Glutamatergic neuron (in vitro differentiated cells): ENCODE measurements at places on chromosomes 1 and 21.

GRCh38 chr1:46248122-46248920 is 758 bp downstream of the RAD54L start:
- peak; percentile 17 for DNase-seq
- H3K36me3 ChIP-seq = no peaks in the 10 kb centered on the region
- H3K27me3 ChIP-seq = no peaks in the 10 kb centered on the region

DNA sequence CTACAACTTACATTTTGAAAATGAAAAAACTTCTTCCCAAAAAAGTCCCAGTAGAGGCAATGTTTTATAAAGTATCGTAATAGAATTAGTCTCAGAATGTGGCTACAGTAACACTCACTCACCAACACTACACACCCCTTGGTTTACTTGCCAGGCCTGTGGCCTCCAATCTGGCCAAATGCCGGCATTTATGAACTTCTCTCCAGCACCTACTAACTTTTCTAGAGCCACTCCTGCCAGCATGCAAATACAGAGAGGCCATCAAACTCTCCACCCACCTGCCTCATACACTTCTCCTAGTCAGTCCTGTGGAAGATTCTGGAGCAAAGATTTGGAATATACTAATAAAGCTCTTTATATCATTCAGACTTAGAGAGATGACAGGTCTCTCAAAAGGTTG is 32.3 kb downstream of the STPG1 start:
- H3K4me1 ChIP-seq = peaks cover 6% of the 10 kb centered on the region
- H3K4me3 ChIP-seq = no peak overlapping the region

GRCh38 chr1:119336848-119337247 is 31.7 kb upstream of the HAO2 start:
- no peak overlapping the region for H3K27ac ChIP-seq
- DNase-seq = no peak
- no peak overlapping the region for H3K4me3 ChIP-seq
- no peaks in the 10 kb centered on the region for H3K36me3 ChIP-seq
- no peaks in the 10 kb centered on the region for H3K4me1 ChIP-seq

DNA sequence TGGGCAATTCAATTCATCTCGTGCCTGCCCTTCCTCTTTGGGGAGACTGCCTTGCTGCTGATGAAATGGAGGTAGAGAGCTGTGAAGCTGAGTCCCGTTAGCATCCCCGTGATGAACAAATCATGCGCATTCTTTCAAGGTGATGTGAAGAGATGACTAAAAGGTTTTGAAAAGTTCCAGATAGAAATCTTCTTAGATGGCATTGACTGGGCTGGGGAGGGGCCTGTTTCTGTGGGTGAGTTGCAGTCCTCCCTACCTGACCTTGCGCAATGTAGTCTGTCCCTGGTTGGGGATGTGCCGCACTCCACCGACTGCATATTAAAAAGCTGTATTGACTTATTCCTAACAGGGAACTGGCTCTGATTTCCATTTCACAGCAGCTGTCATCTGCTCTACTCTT is 49.6 kb downstream of the ST6GALNAC3 start:
- no peak overlapping the region for H3K27ac ChIP-seq
- peaks cover 1% of the 10 kb centered on the region for H3K27me3 ChIP-seq
- DNase-seq = no peak
- H3K36me3 ChIP-seq = no peaks in the 10 kb centered on the region
- no peak overlapping the region for H3K4me3 ChIP-seq
- H3K4me1 ChIP-seq = peaks cover 16% of the 10 kb centered on the region

GRCh38 chr1:153352523-153352922 is 3.9 kb upstream of the PGLYRP4 start:
- no peaks in the 10 kb centered on the region for H3K36me3 ChIP-seq
- H3K27me3 ChIP-seq = peaks cover 7% of the 10 kb centered on the region
- H3K4me3 ChIP-seq = no peak overlapping the region
